ENCODE measurements at places on chromosomes 12 and 14. TPM values are rescaled to one million over a fixed set of nuclear protein-coding genes. Genes with fewer than 3 reads are reported as not detected.

NEUROD4 gene
- not detected for total RNA-seq

TAMALIN gene
- total RNA-seq, result 3.3 TPM

TPPP2 gene
- not detected for total RNA-seq

ATP23 gene
- 15.7 TPM for total RNA-seq

TBC1D30 gene
- total RNA-seq, result 0.26 TPM

KRT6A gene
- total RNA-seq, result not detected

GYS2 gene
- total RNA-seq, result not detected

TAS2R14 gene
- total RNA-seq, result 1.2 TPM

E2F7 gene
- total RNA-seq, result 22.5 TPM

ASCL1 gene
- not detected for total RNA-seq

PRIMA1 gene
- total RNA-seq, result not detected

HOXC4 gene
- total RNA-seq, result not detected

KRT2 gene
- total RNA-seq, result not detected

PMEL gene
- 1.1 TPM for total RNA-seq

RNFT2 gene
- total RNA-seq, result 10.9 TPM

GPR65 gene
- total RNA-seq, result not detected

RASSF8 gene
- total RNA-seq, result 19.7 TPM

SNW1 gene
- 68.8 TPM for total RNA-seq

TEX22 gene
- not detected for total RNA-seq

SDSL gene
- 12.9 TPM for total RNA-seq

MGAT4C gene
- not detected for total RNA-seq

SOAT2 gene
- total RNA-seq, result 0.17 TPM

CCDC38 gene
- total RNA-seq, result not detected

TCP11L2 gene
- total RNA-seq, result 3.6 TPM

KRT71 gene
- total RNA-seq, result not detected

SP1 gene
- 30.2 TPM for total RNA-seq

CCDC175 gene
- not detected for total RNA-seq

TPH2 gene
- total RNA-seq, result not detected

NELL2 gene
- total RNA-seq, result 0.72 TPM

DHRS2 gene
- total RNA-seq, result 3.4 TPM

DGKA gene
- 33.4 TPM for total RNA-seq

PRR4 gene
- not detected for total RNA-seq

LRP1-AS gene
- total RNA-seq, result not detected

GPR135 gene
- 1.5 TPM for total RNA-seq

TROAP gene
- total RNA-seq, result 38.2 TPM

HOXC11 gene
- total RNA-seq, result 2.3 TPM

RAB15 gene
- 42.3 TPM for total RNA-seq

CMA1 gene
- total RNA-seq, result not detected

KRT75 gene
- 0.07 TPM for total RNA-seq

HOXC9 gene
- 11.0 TPM for total RNA-seq

VDR gene
- total RNA-seq, result 2.5 TPM

GDF3 gene
- total RNA-seq, result not detected

HCAR1 gene
- not detected for total RNA-seq

VPS33A gene
- total RNA-seq, result 33.1 TPM

SYCP3 gene
- total RNA-seq, result not detected

CLEC2B gene
- total RNA-seq, result 22.7 TPM
